ENCODE measurements at places on chromosomes 6 and 20. TPM values are rescaled to one million over a fixed set of nuclear protein-coding genes. Genes with fewer than 3 reads are reported as not detected.
A peak's percentile ranks its signal among the peaks of the same experiment; 100 is the strongest.

OXT gene
- 1.8 TPM for total RNA-seq

GNAS-AS1 gene
- 0.23 TPM for total RNA-seq

FRK gene
- total RNA-seq, result 10.9 TPM

RFX6 gene
- total RNA-seq, result not detected

DNA sequence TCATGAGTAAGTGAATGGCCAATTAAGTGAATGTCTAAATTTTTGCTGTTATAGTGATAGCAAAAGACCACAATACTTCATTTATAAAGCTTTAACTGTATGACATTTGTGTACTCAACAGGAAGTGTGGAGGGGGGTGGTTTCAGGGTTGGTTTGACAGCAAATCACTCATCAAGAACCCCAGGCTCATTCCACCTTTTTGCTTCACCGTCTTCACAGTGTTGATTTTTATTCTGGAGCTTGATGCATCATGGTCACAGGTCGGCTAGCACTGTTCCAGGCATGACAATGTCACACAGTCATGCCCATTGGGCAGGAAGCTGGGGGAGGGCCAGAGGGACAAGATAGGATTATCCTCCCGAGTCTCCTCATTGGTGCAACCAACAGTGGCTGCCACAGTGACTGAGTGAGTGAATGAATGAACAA is 75.0 kb downstream of the MDGA1 start:
- no peak for DNase-seq

- no peak for DNase-seq
Measured at GRCh38 chr6:43851204-43851865, 81.3 kb downstream of the VEGFA start.

CNR1 gene
- total RNA-seq, result 0.14 TPM

DNA sequence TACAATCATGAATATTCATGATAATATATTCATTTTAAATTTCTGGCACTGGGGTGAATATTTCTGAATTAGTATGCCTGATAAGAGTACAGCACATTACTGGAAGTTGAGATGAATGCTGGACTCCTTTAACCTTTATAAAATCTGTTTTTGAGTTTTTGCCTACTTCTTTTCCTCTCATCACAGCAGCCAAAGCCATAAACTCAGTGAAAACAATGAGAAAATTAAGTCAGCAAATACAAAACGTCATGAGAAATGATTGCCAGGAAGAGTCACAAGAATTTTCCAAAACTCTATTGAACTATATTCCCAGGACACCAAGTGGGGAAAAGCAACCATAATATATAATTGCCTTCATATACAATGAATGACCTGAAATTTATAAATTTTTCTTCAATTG is 837.6 kb downstream of the TBC1D32 start:
- no peak for DNase-seq

DNA sequence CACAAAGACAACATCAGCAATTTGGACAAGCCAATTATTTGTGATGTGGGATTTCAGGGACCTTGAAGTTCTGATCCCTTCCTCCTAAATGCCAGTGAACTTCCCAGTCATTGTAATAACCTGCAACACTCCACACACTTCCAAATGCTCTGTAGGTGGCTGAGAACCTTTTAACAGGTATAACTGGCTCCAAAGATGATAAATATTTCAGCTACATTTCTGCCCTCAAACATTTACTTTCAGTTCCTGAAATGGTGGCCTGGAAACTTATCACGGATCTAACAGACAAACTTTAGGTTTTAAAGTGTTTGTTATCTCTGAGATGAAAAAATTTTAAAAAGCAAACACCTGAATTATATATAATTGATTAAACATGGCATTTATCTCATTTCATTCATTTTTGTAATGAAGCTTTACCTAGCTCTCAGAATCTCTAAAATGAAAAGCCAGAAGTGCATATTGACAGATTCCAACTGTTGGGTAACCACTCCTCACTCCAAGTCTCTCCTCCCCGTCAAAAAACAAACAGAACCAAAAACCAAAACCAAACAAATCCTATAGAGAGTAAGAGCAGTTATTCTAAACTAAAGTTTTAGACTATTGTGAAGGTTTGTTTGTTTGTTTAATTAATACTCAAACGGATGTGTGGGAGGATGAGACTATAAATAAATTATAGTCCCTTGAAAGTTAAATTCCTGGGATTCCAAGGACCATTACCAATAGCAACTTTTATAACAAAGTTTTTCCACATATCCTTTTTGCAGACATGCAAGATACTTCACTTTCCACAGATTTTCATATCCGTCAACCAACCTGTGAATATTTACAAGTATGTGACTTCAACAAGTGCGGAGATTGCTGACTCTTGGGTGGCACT is 12.4 kb upstream of the KIAA0408 start:
- no peak for DNase-seq

DNA sequence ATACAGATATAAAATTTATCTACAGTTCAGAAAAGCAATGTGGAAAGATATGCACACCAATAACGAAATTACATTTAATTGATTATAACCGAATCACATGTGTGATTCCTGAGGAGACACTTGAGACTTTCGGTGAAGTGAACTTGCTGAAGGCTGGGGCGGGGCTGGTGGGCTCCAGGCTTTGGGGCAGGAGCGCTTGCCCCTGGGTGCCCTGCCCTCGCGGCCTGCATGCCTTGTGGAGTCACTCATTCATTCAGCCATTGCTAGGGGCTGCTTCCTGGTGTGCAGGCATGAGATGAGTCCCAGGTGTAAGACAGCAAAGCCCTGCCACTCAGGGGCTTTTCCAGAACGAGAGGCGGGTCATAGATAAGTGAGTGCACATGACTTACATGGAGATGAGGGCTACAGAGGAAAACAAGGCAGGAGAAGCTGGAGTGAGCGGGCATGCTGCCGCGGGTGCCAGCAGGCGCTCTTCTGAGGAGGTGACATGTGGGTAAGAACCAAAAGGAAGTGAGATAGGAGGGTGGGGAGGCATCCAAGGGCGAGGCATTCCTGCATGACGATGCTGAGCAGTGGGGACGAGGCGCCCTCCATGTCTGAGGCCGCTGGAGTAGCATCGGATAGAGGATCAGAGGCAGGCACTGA is 88.7 kb downstream of the BMP7 start:
- no peak for DNase-seq

GRCh38 chr6:57257911-57258541 is 35.9 kb upstream of the RAB23 start:
- no peak for DNase-seq

PCSK2 gene
- total RNA-seq, result not detected

GRCh38 chr20:5580940-5581708 is 169.1 kb upstream of the SHLD1 start:
- DNase-seq, result no peak

NOX3 gene
- total RNA-seq, result not detected

NTSR1 gene
- 0.04 TPM for total RNA-seq

- no peak for DNase-seq
Measured at GRCh38 chr6:83708546-83708969, 343 bp downstream of the SNAP91 start.

DNA sequence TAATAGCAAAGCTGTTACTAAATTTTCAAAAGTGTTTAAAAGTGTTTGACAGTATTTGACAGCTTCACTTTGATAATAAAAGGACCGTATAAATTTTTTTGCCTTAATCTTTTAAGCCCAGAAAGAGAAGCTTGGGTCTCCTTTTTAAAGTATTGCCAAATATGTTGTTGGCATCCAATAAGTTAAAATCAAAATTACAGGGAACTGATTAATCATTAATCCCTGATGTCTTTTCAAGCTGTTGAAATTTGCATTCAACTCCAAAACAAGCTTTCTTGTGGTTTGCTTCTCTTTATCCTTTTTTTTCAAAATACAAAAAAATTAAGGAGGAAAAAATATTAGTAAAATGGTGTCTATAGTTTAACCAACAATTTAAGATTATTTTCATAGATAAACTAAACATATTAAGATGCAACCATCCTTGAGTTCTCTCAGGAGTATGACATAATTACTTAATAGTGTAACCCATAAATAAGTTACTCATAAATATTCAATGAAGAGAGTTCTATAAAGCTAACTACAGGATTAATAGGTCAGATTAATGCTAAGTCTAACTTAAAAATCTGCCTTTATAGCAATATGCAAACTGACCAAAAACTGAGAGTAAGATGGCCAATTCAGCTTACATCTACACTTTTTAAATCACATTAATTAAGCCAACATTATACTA is 27.0 kb upstream of the CALHM6 start:
- DNase-seq, result no peak

- DNase-seq, result no peak
Measured at GRCh38 chr6:10099529-10100140, 315.2 kb downstream of the TFAP2A start.

DNA sequence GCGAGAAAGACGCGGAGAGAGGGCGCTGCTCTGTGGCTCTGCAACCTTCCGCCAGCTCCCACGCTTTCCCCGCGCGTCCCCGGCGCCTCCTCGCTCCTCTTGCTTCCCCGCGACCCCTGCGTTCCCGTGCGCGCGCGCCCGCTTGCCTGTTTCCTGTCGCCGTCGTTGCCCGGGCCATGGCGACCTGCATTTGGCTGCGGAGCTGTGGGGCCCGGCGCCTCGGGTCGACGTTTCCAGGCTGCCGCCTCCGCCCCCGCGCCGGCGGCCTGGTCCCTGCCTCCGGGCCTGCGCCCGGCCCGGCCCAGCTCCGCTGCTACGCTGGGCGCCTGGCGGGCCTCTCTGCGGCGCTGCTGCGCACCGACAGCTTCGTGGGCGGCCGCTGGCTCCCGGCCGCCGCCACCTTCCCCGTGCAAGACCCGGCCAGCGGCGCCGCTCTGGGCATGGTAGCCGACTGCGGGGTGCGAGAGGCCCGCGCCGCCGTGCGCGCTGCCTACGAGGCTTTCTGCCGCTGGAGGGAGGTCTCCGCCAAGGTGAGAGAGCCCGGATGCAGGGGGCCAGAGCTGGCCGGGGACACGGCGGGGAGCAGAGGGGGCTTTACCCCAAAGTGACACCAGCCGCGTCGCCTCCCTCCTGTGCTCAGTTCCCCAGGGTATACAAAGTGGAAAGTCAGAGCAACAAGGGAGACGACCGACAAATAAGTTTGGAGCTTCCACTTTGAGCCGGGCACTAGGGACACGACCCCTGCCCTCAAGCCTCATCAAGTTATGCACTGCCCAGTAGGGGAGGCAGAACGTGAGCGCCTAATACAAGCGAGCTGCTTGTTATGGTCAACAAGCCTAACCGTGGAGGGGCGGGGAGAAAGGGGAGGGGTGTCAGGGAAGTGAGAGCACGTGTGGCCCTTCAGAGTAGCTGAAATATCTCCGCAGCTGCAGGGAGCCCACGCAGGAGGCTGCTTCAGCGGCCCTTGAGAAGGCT is at the start of gene ALDH5A1:
ALDH5A1 (plus strand) TSS at position 149 of the 975 bp plus-strand sequence; CDS start at position 177, 28 bp downstream.
- peak; percentile 87 for DNase-seq

DNA sequence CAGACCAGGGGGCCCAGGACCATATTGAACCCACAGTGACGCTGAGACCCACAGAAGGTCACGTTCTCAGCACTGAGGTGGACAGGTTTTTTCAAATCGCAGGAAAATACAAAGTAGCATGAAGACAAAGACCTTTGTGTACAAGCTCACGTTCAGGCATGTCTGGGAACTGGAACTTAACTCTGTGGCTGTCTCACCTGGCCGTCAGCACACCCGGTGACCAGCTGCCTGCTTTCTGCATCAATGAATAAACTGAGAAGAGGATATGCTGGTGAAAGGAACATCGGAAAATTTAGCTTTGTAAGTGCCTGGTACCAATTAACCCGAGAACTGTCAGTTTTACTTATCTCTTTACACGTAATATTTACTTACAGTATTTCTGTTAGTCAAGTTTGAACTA is 36.5 kb downstream of the WDR27 start:
- no peak for DNase-seq

TRIM10 gene
- total RNA-seq, result 1.0 TPM

DNA sequence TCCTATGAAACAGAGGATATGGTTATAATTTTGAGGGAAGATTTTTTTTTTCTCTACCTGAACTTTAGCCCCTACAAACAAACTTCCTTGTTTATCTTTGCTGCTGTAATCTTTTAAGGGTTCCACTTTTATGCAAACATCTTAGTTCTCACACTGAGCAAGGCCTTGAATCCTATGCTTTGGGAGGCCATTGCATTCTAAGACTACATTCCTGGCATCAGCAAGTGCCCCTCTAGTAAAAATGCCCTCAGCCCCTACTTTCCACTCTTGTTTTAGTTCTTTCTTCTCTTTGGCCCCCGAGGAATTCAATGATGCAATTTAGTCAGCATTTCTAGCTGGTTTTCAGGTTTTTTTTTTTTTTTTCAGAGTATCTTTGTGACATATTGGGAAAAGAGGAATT is 8.1 kb upstream of the AHI1 start:
- DNase-seq, result no peak

GABRR1 gene
- not detected for total RNA-seq

TFAP2B gene
- total RNA-seq, result not detected

GRCh38 chr20:43017241-43018030 is 172.3 kb downstream of the PTPRT start:
- no peak for DNase-seq

ZSCAN23 gene
- total RNA-seq, result not detected

- no peak for DNase-seq
Measured at GRCh38 chr6:39980839-39981580, 46.7 kb upstream of the MOCS1 start.

GRCh38 chr20:47137231-47137870 is 219.1 kb downstream of the ZMYND8 start:
- DNase-seq, result no peak

GRCh38 chr6:54291146-54291545 is 17.1 kb upstream of the TINAG start:
- no peak for DNase-seq

CDYL gene
- total RNA-seq, result 13.7 TPM

DNA sequence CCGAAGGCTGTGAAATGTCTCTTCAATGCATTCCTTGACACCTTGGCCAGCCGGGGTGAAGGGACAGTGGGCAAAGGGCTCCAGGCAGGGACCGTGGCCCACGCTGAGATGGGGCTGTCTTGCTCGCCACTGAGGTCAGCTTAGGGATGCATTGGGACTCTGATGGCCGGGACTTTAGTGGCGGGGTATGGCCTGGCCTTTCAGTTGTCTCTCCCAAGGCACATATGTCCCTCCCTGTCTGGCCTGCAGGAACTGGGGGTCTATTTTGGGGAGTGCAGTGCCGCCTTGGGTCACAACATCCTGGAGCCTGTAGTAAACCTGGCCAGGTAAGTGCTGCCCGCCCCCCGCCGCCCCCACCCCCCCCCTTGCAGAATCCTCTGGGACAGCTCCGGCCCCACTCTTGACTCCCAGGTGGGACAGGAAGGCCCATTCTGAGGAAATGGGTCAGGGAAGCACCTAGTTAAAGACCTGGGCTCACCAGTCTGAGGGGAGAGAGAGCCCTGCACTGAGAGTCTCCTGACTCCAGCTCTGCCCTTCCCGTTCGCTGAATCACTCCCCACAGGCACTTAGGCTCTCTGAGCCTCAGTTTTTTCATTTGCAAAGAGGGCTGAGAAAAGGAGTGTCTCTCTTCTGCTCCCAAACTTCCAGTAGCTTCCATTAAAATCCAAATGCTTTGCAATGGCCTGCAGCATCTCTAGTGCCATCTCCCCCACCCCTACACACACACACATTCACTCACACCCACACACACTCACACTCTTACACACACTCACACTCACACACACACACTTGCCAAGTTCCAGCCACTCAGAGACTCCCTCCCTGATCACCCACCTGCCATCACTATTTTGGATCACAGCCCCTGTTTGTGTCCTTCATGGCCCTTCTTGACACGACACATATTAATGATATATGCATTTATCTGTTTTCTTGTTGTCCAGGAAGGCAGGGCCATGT is 33.1 kb downstream of the RAB44 start:
- DNase-seq, result no peak

- no peak for DNase-seq
Measured at GRCh38 chr6:6556161-6556737, 32.3 kb upstream of the LY86 start.

MACROD2 gene
- 5.5 TPM for total RNA-seq

- DNase-seq, result no peak
Measured at GRCh38 chr6:53497905-53498304, 47.0 kb downstream of the GCLC start.

FHL5 gene
- total RNA-seq, result 0.25 TPM

LTB gene
- total RNA-seq, result 0.28 TPM

All from right lobe of liver (tissue), 6 donors.